Activated CD4-positive, CD25-positive, alpha-beta regulatory T cell treated with anti-CD3 and anti-CD28 coated beads, Interleukin-2, amount 50 U/mL, for 16 hours (primary cell): ENCODE measurements at places on chromosomes 1 and 21.
A peak's percentile ranks its signal among the peaks of the same experiment; 100 is the strongest.

DNA sequence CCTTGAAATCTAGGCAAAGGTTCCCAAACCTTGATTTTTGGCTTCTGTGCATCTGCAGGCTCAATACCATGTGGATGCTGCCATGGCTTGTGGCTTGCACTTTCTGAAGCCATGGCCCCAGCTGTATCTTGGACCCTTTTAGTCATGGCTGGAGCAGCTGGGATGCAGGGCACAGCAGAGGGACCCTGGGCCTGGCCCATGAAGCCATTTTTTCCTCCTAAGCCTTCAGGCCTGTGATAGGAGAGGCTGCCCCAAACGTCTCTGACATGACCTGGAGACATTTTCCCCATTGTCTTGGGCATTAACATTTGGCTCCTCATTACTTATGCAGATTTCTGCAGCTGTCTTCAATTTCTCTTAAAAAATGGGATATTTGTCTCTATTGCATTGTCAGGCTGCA, 97.4 kb downstream of the NPHS2 start:
- no peak for DNase-seq

GRCh38 chr1:165960881-165961280, 133.5 kb downstream of the UCK2 start:
- no peak for DNase-seq

DNA sequence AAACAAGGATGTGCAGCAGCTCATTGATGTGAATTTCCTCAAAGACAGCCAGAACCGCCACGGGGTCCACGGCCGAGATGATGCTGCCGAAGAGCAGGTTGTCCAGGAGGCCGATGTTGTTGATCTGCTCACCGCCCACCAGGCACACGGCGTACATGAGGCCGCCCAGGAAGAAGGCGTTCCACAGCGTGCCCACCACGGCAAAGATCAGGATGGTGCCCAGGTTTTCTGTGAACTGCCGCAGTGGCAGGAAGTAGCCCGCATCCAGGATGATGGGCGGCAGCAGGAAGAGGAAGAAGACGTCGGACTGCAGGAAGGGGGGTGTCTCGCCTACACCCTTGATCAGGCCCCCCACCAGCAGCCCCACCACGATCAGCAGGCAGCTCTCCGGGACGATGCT, 41.1 kb downstream of the SLC9A1 start:
- DNase-seq = no peak

DNA sequence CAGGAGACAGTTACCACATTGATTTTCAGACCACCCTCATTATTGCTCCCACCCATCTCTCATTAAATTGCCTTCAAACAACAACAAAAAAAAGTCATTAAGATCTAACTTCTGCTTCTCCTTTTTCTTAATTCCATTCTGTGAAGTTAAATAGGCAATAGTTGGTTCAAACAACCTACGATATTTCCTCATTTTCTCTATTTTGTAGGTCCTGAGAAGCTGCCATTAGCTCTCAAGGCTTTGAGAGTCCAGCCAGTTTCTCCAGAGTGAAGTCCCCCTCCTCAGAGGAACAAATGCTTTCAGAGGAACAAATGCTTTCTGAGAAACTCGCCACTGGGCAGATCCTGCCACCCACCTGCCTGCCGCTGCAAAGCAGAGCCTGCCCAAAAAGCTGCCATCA, 125.6 kb downstream of the ETS2 start:
- DNase-seq = no peak

- no peak for DNase-seq
These were observed 133.9 kb upstream of the IGSF21 start for GRCh38 chr1:17973694-17974093.

DNA sequence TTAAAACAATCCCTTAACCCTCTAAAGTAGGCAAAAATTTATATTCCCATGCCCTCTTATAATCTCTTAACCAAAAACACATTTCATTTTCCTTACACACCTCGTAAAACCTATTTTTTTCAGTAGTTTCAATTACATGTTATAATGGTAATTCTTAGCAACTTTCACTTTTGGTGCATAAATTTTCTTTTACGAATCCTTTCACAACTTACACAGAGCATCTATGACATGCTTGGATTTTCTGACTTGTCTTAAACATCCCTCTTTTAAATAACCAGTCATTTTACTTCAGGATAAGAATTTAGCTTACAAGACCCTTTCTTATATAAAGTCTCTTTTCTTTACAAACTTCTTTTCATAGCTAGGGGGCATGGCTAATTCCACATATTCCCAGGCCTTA, 8.9 kb upstream of the MRPL55 start:
- DNase-seq = no peak

GRCh38 chr21:44949161-44949778, 9.4 kb downstream of the SLX9 start:
- DNase-seq = no peak

GRCh38 chr1:214303141-214303930, 22.4 kb downstream of the SMYD2 start:
- DNase-seq = no peak

DNA sequence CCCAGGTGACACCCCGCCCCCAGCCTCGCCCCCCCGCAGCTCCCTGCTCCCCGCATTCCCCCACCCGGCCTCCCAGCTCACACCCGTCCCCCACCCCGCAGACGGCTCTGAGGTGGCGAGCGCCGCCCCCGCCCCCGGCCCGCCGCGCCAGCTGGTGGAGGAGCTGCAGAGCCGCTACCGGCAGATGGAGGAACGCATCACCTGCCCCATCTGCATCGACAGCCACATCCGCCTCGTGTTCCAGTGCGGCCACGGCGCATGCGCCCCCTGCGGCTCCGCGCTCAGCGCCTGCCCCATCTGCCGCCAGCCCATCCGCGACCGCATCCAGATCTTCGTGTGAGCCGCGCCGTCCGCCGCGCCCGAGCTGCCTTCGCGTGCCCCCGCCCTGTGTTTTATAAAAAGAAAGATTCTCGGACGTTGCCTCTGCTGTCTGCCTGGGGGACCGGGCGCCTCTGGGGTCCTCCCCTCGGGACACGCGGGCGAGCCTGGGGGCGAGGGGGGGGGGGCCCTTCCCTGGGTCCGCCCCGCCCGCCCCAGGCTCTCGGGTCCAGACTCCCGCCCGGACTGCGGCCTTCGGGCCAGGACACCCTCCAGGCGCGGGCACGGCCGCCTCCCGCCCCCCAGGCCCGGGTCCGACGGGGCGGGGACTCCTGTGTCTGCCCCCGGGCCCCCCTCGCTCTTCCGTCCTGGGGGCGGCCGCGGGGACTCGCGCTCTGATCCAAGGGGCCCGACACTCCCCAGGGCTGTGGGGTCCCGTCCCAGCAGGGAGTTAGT, 1.6 kb upstream of the MMP23B start:
- DNase-seq = peak; percentile 82

- DNase-seq = no peak
These were observed 7.7 kb downstream of the PRRX1 start for GRCh38 chr1:170671629-170671963.

- no peak for DNase-seq
These were observed 157.3 kb downstream of the KCNJ6 start for GRCh38 chr21:37758982-37759381.

DNA sequence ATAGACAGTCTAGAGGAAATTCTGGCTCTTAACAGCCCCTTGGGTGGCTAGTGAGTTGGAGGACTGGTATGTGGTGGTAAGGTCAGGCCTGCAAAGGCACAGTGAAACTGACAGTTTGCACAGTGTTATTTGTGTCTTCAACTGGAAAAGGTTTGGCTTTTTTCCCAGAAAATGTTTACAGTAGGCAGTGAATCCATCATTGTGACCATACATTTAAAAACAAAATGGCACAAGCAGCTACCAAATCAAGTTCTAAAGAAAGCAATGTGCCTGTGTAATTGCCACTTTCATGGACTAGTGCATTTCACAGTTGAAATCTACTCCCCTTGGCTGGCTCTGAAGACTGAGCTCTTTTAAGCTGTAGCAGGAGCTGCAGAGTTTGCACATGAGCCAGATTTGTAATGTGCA, 24.8 kb downstream of the ATPAF1 start:
- DNase-seq = no peak

- DNase-seq = no peak
These were observed 16.2 kb downstream of the SYF2 start for GRCh38 chr1:25216123-25216522.

GRCh38 chr1:44333376-44333775, 21.7 kb downstream of the ERI3 start:
- DNase-seq = no peak

GRCh38 chr1:226691247-226691646, 47.8 kb downstream of the ITPKB start:
- no peak for DNase-seq

DNA sequence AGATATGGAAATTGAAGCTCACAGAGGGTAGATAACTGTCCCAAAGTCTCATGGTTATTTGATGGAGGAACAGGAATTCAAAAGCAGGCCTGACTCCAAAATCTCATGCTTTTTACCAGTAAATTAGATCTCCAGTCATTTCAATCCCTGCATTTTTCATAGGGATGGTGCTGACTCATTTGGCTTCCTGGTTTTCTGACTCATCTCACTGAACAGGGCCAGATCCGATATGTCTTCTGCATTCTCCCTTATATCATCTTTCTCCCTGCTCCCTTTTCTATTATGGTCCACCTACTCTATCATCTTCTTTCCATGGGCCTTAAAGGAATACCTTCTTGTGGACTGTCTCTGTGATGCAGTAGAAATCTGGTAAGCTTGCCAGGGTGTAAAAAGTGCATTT, 187.2 kb downstream of the FGGY start:
- no peak for DNase-seq

DNA sequence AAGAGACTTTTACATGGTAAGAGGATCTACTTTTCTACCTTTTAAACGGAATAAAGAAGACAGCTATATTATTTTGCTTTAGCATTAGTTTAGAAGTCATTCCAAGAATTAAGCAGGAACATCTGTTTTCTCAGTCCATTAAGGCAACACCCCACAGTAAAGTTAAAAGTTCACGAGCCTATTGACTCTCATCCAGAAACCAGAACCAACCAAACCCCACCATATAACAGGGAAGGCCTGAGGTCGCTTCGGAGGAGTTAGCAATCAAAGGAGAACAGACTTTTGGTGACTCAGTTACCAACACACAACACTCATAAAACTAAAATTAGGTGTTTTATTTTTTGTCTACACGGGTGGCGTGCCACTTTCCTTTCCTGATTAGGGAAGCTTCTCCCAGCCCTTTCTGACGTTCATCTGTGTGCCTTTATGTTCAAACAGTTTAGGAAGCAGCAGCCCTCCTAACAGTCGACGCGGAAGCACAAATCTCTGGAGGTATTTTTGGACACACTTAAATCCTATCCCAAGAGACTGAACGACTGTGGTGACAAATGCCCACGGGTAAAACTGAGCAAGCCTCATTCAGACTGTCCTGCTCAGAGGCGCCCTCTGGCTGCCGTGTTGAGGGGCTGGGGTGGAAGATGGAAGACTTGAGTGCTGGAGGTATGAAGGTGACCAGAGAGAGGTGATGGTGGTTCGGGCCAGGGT, 8.6 kb upstream of the PLA2G2C start:
- peak; percentile 47 for DNase-seq

GRCh38 chr1:204909109-204909508, 38.4 kb downstream of the NFASC start:
- DNase-seq = no peak

DNA sequence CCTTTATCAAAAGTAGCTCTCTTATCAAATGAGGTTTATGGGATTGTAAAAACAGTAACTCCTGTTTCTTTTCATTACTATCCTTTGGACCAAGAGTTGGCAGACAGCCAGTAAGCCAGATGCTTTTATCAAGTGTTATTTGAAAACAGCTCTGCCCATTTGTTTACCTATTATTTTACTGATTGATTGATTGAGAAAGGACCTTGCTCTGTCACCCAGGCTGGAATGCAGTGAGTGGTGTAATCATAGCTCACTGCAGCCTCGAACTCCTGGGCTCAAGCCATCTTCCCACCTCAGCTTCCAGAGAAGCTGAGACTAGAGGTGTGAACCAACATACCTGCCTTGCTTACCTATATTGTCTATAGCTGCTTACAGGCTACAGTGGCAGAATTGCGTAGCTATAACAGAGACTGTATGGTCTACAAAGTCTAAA, 3.6 kb downstream of the PRKAB2 start:
- DNase-seq = no peak

DNA sequence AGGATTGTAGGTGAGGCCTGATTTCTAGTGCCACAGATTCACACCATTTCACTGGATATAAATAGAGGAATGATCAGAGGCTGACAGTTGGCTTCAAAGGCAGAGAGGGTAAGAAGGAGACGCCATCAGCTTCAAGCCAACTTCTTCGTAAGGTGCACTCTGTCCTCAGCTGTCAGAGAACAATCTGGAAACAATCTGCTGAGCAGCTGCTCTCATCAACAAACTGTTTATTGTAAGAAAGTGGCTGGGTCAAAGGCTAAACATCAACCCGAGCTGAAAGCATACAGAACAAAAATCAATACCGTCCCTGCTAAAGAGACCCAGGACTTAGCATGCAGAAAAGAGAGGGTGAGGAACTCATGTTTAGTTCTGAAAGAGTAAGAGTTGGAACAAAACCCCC, 48.2 kb downstream of the HLCS start:
- no peak for DNase-seq

GRCh38 chr21:41228492-41228891, 60.5 kb downstream of the BACE2 start:
- no peak for DNase-seq

GRCh38 chr21:36209626-36210171, 53.1 kb downstream of the DOP1B start:
- DNase-seq = no peak

GRCh38 chr1:160707236-160708064, 4.2 kb downstream of the CD48 start:
- no peak for DNase-seq

- DNase-seq = no peak
These were observed 1111.7 kb upstream of the B3GALT2 start for GRCh38 chr1:194298007-194298598.

DNA sequence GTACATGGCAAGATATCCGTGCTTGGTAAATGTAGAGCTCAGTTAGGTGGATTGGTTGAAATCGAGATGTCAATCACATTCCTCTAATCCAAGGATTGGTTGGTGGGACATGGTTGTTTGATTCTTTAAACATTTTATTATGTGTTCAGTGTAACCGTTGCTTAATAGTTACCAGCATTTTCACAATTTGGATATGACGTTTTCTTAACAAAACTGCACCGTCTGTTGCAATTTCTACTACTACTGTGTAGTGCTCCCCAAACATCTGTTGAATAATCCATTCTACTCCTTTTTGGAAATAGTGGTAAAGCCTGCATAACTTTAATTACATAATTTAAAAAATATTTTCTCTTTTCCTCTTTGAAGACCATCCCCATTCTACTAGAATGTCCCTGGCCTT, 16.3 kb downstream of the OR2B11 start:
- DNase-seq = no peak

DNA sequence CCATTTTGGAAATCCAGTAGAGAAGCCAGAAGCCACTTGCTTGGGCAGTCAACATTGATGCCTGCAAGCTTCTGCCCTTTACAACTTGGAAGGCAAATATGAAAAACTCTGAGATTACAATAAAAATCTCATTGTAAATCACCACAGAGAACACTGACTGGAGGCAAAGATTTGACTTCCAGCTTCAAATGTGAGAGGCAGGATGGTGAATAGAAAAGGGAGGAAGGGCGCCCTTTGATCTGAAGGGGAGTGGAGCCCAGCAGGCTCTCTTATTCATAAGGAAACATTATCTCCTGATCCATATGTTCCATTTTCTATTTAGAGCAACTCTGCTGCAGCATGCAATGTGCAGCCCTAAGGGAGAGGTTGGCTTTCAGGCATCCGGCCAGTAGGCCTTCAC, 348.3 kb downstream of the AJAP1 start:
- DNase-seq = no peak
